ENCODE measurements at places on chromosomes 12 and 14.
A peak's percentile ranks its signal among the peaks of the same experiment; 100 is the strongest.

GRCh38 chr12:110756611-110757010, 13.9 kb upstream of the PPP1CC start:
- no peak for DNase-seq

DNA sequence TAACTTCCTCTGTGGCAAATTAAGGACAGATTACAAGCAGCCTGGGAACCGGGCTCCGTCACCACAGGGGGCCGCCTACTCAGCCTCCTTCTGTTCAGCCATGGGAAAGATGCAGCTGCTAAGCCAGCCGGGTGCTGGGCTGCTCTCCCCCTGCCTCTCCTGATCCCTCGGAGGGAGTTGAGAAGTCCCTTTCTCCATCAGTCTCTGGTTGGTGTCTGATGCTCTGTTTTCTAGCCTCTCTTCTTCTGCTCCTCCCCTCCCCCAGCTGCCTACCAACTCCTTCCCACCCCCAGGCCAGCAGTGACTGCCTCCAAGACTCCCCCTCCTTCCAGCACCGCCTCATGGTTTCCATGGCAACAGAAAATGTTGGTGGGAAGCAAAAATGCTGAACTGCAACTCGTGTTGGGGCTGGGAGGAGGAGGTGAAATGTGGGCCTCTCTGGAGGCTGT, 486.7 kb downstream of the APAF1 start:
- peak; percentile 39 for DNase-seq

DNA sequence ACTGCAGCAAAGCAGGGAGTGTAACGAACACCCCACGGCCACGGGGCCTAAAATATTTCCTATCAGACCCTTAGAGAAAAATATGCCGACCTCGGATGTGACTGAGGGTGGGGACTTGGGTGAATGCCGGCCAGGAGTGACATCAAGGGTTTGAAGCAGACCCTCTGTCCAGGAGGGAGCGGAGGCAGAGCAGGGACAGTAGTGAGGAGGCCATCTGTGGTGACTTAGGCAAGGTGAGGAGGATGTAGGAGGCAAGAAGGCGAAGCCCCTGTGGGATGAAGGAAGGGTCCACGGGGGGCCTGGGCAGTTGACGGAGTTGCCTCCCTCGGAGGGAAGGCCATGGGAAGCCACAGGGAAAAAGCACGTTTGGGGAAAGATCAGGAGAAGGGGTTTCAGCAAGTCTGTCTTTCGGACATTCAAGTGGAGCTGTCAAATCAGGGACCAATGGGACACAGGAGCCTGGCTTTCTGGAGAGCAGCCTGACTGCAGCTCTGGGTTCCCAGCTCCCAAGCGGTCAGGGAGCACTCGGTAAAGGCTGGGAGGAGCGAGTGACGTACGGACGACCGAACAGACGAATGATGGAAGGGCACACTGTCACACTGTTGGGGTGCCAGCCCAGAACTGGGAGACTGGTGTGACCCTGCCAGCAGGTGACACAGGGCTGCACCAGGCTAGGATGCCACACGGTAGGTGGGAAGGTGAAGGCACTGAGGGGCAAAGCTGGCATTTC, 74.3 kb downstream of the MOK start:
- DNase-seq = no peak

GRCh38 chr14:68944162-68944561, 34.9 kb downstream of the ACTN1 start:
- no peak for DNase-seq

DNA sequence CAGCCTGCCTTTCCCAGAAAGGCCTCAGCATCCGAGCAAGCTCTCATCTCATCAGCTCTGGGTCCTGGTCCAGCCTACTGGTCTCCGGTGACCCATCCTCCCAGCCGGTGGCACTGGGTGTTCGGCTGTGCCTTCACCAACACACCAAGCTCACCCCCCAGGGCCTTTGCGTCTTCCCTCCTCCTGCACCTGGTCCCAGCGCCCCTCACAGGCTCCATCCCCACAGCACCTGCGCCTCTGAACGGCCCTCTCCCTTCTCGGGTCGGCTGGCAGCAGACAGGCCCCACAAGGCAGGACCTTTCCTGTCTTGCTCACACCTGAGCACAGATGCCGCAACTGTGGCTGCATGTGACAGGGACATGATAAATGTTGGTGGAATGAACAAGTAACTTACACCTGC, 13.1 kb downstream of the P2RX2 start:
- DNase-seq = no peak

- no peak for DNase-seq
Observed at GRCh38 chr12:122471324-122472226, 29.2 kb downstream of the ZCCHC8 start.

- no peak for DNase-seq
Observed at GRCh38 chr12:120962532-120963020, 15.8 kb upstream of the HNF1A start.

DNA sequence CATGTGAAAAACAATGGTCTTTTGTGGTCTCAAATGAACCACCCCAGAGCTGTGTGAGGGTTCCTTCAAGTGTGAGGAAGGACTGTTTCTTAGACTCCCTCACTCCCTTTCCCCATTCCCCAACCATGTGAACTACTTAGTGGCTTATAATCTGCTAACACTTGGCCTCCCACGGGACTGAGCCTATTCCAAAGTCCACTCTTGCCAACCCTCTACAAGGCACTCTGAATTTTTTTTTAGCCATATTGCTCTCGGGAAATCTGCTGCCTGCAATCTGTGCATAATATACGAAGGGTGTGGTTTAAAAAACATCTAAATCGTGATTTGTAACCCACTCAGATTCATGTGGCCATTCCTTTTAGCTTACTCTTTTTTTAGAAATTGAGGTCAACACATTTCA, 2.6 kb downstream of the SVOP start:
- DNase-seq = no peak

GRCh38 chr12:53196486-53196885, 10.6 kb downstream of the ITGB7 start:
- DNase-seq = no peak

DNA sequence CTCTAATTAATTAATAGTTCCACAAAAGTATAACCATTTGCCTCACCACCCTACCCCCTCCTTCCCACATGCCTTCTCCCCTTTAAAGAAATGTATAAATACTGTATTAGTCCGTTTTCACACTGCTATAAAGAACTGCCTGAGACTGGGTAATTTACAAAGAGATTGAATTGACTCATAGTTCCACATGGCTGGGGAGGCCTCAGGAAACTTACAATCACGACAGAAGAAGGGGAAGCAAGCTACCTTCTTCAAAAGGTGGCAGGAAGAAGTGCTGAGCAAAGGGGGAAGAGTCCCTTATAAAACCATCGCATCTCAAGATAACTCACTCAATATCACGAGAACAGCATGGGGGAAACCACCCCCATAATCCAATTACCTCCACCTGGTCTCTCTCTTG, 8.2 kb upstream of the RESF1 start:
- no peak for DNase-seq

- DNase-seq = no peak
Observed at GRCh38 chr14:60636879-60637478, 12.3 kb downstream of the SIX1 start.

- no peak for DNase-seq
Observed at GRCh38 chr12:55969356-55969755, 2.7 kb downstream of the CDK2 start.
